ENCODE measurements at places on chromosomes 5 and 9.

DNA sequence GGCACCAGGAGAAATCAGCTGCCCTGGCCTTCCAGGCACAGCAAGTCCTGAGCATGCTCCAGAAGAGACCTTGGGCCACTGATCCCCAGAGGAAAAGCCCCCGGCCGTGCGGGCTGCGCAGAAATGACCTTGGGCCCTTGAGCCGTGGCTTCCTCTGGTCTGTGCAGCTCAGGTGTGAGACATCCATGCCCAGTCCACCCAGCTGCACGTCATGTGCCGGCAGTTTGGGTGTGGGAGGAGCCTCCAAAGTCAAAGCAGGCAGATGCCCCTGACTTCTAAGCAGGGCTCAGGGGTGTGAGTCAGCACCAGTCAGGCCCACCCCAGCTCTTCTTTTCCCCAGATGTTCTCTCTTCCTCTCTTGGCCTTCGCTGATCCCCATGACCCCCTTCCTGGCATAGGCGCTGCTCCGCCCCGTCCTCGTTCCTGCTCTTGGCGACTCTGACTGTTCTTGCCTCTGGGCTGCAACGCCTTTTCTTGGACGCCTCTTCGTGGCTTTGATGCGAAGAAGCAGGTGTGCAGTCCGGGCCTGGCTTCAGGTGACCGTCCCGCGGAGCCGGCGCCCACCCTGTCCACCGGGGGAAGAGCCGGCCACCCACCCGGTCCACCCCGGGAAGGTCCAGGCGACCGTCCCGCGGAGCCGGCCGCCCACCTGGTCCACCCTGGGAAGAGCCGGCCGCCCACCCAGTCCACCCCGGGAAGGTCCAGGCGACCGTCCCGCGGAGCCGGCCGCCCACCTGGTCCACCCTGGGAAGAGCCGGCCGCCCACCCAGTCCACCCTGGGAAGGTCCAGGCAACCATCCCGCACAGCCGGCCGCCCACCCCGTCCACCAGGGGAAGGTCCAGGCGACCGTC, 5.9 kb upstream of the QSOX2 start:
- no peak for DNase-seq

- DNase-seq: no peak
These were observed 900 bp upstream of the HAVCR2 start for GRCh38 chr5:157109744-157110143.

- DNase-seq: no peak
These were observed 81.8 kb downstream of the SEMA6A start for GRCh38 chr5:116492776-116493175.

DNA sequence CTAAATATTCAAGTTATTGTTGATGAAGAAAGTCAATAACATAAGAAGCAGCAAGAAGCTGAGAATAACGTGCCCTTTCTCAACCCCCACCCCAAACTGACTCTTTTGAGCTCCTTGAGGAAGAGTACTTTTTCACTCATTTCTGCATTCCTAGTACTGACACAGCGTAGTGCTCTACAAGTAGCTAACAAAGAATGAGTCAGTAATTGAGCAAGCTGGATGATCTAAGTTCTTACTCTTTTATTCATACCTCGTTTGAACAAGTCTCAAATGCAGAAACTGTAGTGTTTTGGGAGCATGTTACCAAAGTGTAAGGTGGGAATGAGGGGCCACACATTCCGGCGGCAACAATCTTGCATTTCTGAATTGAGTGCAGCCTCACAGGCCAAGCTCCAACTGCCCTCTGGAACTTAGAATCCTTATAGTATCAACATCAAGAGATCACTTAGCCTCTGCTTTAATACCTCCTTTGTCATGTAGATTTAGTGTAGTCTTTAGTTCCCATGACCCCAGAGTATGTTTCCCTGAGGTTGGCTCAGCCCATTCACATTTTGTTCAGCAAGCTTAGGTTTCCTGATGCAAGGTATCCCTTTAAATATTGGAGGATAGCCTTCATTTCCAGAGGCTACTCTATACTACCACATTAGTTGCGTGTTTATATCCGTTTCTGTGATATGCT, 152.0 kb downstream of the PRR16 start:
- peak; percentile 64 for DNase-seq

DNA sequence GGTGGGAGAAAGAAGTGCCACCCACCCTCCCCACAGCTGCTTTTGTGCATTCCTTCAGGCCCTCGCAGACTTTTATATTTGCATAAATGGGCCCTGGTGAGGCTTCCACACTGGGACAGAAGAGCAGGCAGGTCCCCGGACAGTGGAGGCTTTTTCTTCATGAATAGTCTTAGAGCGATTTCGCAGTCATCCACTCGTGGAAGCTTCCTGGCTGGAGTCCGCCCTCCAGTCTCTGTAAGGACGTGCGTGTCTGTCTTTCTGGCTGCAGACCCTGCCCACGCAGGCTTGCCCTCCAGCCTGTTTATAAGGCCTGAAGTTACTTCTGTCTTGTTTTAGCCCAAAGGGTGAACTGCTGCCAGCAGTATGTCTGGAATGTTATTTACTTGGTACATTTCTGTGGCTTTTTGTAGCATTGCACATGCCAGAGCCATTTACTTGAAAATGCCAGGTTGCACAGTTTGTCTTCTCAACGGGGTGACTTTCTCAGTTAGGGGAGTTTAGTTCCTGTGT, 195.7 kb downstream of the AOPEP start:
- DNase-seq: peak; percentile 81

DNA sequence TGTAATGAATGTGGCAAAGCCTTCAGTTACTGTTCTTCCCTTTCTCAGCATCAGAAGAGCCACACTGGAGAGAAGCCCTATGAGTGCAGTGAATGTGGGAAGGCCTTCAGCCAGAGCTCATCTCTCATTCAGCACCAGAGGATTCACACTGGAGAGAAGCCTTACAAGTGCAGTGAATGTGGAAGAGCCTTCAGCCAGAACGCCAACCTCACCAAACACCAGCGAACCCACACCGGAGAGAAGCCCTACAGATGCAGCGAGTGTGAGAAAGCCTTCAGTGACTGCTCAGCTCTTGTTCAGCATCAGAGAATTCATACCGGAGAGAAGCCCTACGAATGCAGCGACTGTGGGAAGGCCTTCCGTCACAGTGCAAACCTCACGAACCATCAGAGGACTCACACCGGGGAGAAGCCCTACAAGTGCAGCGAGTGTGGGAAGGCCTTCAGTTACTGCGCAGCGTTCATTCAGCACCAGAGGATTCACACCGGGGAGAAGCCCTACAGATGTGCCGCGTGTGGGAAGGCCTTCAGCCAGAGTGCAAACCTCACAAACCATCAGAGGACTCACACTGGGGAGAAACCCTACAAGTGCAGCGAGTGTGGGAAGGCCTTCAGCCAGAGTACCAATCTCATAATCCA, 6.8 kb downstream of the RPL12 start:
- no peak for DNase-seq

- DNase-seq: no peak
These were observed 214.7 kb upstream of the NMUR2 start for GRCh38 chr5:152619756-152620155.

DNA sequence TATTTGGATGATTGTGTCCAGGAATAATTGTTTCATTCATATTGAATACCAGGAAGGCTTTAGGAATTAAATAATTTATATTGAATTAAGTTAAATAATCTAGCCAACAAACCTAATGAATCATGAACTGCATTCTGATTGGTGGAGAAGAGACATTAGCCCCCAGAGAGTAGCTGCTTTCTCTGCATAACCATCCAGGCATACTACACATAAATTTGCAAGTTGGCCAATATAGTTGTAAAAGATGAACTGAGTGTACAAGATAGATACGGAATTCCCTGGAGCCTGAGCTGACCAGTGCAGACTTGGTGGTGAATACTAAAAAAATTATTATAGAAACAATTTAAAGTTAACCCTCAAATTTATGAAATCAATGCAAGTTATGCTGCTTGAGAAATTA, 311.8 kb upstream of the KIF2A start:
- no peak for DNase-seq

DNA sequence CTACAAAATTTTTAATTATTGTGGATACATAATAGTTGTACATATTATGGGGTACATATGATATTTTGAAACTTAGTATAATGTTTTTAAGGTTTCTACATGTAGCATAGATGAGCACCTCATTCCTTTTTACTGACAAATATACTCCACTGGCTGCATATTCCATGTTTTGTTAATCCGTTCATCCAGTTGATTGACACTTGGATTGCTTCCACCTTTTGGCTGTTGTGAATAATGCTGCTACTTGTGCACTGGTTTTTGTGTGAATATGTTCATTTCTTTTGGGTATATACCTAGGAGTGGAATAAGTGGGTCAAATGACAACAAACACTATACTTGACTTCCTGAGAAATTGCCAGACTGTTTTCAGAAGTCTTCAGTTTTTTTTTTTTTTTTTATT, 2.8 kb upstream of the ENTREP1 start:
- no peak for DNase-seq

DNA sequence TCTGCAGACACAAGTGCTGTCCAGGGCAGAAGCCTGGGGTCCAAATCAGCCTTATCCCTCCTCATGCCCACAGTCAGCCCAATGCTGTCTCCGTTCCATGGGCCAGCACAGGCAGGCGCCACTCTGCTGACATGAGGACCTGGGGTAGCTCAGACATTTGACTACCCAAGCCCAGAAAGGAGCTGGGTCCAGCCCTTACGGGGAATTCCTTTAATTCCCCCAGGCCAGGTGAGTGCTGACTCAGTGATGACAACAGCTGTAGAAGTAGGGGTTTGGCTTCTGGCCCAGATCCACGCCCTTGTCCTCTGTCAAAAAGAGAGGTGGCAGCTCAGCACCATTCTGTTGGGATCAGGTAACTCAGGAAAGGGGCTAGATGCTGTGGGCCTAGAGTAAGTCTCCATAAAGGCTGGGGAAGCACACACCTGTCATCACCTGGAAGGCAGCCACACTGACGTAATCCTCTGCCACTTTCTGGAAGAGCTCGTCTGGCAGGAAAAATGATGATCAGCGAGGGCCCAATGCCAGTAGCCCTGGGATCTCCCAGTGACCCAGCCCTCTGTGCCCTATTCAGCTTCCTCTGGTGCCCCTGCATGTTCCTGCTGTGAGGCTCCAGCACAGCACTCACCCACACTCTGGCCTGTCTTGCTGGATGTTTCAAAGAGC, 1.9 kb downstream of the RAB24 start:
- no peak for DNase-seq

DNA sequence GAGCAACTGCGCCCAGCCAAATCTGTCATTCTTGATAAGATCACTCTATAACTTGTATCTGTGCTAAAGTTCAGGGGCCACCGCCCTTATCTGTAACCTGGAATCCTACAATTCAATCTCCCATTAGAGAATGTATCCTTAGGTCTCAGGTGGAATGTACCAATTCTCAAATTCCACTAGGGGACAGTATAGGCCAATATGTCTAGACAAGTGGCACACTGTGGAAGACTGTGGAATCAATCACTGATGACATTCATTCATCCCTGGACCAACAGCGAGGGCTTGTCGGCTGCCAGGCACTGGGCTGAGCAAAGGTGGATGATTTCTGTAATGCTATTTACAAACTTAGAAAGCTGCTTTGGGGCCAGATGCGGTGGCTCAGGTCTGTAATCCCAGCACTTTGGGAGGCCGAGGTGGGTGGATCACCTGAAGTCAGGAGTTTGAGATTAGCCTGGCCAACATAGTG, 28.7 kb upstream of the MEGF9 start:
- DNase-seq: no peak

DNA sequence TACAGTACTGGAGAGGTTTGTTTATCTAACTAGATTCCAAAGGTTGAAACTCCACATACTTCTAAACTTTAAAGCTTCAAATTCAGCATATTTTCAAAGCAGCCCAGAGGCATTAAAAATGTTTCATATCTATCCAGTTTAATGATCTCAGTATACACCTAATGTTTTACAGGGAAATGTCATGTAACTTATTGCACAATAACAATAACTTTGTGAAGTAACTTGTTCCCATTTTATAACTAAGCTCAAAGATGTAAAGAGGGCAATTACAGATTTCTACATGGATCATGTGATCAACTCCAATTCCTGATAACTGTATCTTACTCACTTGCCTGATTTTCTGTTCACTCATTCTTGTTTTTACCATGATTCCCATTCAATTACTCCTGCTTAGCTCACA, 610.0 kb downstream of the TAF11L14 start:
- DNase-seq: no peak

GRCh38 chr5:10126900-10127299, 122.8 kb downstream of the ATPSCKMT start:
- DNase-seq: no peak

GRCh38 chr5:61184708-61185107, 22.4 kb upstream of the SMIM15 start:
- DNase-seq: no peak

DNA sequence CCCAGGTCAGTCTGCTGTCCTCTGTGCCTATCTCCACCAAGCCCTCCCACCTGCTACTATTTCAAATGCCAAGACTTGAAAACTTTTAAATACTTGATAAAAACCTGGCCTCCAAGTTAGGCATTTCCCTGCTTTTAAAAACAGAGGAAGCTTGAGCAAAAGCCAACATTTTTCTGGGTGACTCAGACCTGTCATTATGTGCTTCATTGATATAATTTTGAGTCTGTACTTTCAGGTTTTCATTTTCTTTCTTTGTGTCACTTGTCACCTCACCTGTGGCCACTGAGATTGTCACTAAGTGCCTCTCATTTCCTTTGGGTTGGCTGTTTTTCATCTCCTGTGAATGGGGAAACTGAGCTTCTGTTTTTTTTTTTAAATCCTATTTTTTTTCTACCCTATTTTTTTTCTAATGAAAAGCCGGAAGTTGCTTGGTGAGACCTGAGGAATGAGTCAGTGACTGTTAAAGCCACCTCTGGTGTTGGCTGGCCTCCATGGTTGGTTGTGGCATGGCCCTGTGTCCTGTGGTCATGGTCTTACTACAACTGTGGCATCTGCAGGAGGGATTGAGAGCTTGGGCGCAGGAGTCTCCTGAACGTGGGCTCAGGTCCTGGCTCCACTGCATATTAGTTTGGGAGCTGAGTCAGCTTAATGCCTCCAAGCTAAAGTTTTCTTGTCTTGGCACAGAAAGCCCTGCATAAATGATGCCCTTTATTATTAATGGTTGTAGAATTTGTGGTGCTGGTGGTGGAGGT, 56.7 kb downstream of the ARHGAP26 start:
- DNase-seq: no peak

DNA sequence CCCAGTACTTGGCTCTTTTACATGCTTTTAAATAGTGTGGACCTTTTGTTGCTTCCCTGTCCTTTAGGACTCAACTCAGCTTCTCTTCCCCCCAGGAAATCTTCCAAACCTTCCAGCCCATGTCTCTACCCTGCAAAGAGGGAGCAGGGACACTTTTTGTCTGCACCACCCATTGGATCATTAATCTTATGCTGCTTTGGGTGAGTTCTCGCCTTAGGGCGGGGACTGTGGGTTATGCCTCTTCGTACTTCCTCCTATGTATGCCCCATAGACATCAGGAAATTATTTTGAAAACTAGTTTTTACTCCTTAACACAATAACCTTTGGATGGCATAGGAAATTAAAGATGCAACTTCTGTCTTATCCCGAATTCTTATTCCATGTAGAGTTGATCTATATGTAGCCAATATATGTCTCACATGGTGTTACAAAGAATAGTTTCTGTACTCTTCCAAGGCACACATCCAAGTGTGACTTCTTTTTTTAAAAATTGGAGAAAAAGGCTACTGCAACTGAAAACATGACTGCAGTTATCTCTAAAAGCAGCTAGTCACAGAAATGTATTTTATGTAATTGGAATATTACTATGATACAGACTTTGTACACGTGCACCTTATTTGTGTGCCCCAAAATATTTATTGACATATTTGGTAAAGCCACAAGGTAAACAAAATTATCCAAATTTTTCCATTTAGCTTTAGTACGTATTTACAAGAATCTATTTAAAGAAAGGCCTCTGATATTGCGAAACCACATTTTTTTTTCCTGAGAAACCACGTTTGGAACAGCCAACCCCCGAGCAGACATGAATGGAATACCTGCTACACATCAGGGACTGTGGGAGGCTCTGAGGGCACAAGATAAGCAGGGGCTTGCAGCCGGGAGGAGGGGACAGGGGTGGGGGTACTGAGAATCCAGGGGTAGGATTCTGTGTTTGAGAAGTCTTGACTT, 133.6 kb downstream of the WDR41 start:
- DNase-seq: peak; percentile 29

All from HS-5 (cell line).